ENCODE measurements at places on chromosomes 11 and 22.
A peak's percentile ranks its signal among the peaks of the same experiment; 100 is the strongest.

GRCh38 chr11:59615120-59615636 is 396 bp downstream of the OSBP start:
- DNase-seq = peak; percentile 47

DNA sequence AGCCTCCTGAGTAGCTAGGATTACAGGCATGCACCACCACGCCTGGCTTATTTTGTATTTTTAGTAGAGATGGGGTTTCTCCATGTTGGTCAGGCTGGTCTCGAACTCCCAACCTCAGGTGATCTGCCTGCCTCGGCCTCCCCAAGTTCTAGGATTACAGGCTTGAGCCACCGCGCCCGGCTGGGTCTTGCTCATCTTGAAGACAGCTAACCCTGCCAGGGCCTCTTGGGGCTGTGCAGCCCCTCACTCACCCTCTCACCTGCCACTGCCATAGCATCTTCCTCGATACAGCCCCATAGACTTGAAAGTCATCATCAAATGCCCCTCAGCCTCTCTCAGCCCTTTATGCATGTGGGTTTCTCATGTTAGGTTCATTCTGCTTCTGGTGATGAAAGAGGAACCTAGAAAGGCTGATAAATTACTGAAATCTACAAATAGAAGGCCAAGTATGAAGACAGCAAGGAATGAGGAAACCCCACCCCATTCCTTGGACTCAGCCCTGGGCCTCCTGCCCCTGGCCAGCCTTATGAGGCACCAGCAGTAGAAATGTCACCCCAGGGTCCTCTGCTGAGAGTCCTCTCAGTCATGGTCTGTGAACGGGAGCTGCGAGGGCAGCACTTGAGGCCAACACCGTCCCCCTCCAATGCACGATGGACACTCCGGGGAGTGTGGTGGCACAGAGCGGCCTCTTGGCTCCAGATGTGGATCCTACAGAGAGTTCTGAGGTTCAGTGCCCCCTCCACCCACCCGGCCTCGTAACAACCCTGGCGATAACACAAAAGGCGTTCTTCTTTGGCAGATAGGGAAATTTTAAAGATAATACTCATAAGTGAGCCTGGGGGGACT is 24.8 kb downstream of the SCGB1A1 start:
- no peak for DNase-seq

DNA sequence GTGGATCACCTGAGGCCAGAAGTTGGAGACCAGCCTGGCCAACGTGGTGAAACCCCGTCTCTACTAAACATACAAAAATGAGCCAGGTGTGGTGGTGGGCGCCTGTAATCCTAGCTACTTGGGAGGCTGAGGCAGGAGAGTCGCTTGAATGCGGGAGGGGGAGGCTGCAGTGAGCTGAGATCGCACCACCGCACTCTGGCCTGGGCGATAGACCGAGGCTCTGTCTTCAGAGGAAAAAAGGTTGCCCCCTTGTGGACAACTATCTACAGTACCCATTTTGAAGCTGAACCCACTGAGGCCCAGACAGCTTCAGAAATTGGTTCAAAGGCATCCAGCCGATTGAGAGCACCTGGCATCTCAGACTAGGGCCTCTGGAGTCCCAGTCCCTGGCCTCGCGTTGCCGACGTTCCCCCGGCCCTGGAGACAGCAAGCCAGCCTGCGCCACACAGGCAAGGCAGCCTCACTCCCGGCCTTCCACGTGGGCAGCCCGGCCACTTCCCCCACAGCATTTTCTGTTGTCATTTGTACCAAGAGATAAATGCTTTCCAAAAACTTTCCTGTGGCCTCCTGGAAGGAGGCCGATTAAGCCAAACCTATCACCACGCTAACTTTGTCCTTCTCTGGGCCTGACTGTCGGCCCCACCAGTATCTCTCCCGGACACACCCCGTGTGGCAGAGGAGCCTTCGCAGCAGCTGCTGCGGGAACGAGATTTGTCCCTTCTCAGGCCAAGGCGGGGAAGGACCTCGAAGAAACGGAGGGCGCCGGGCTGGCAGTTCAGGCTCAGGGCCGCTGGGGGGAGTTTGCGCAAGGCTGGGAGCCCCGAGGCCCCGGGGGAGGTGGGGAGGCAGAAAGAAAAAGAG is 82.8 kb downstream of the FLI1 start:
- no peak for DNase-seq

- DNase-seq = no peak
Measured at GRCh38 chr11:127118811-127119210, 118.2 kb upstream of the KIRREL3 start.

DNA sequence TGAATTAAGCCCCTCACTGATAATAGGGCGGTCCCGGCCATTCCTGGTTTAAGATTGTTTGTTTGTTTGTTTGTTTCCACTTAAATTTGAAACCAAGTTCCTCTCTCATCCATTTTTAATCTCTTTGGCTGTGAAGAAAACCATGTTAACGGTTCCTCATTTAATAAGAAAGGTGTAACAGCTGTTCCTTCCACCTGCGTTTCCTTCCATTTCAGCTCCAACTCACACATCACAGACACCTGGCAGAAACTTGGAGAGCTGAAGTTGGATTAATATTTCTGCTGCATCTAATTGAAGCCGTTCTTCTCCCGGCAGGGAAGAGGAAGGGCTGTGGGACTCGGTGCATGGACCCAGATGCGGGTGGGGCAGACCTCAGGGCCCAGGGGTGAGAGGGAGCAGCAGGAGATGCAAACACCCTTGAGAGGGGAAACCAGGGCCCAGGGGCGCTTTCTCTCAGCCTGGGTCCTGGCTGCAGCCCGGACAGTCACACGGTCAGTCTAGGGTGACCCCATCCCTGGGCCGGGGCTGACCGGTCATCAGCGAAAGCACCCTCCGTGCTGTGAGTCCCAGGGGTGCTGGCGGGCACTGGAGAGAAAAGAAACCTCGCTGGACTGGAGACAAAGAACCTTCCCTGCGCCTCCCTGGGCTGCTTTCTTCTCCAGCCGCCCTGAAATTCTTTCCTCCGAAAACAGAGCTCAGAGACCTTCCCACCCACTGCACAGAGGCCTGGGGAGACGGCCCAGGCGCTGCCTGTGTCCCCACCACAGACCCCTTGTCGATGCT is 242.0 kb downstream of the BRD1 start:
- DNase-seq = no peak

DNA sequence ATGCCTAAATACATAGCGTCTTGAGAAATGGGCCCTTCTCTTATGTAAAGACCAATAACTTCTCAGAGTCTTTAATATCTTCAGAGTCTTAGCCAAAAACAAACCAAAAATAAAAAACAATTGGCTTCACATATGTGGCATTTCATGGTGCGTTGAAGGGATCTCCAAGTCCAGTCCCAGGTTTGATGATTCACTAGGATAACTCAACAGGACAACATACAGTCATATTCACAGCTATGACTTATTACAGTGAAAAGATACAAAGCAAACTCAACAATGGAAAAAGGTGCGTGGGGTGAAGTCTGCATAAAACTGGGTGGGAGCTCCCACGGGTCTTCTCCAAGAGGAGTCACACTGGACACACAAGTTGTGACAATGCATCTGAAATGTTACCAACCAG is 12.6 kb downstream of the SYTL2 start:
- DNase-seq = no peak

DNA sequence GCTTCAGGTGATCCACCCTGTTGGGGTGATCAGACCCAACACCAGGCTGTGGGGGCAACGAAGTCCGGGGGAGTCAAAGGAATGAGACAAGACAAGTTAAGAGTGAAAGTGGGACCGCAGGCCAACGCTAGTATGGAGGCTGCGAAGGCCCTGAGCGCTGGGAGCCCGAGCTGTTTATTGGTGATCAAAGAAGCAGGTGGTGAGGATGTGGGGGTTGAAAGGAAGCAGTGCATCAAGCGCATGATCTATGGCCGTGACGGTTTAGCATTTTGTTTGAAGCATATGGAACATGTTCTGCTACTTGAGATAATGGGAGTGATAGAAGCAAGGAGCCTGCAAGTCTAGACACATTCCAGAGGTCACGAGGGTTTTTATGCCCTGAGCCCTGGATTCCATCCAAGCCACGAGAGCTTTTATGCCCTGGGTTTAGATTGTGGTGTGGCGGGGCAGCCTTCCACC is 49.5 kb downstream of the MCHR1 start:
- DNase-seq = no peak

DNA sequence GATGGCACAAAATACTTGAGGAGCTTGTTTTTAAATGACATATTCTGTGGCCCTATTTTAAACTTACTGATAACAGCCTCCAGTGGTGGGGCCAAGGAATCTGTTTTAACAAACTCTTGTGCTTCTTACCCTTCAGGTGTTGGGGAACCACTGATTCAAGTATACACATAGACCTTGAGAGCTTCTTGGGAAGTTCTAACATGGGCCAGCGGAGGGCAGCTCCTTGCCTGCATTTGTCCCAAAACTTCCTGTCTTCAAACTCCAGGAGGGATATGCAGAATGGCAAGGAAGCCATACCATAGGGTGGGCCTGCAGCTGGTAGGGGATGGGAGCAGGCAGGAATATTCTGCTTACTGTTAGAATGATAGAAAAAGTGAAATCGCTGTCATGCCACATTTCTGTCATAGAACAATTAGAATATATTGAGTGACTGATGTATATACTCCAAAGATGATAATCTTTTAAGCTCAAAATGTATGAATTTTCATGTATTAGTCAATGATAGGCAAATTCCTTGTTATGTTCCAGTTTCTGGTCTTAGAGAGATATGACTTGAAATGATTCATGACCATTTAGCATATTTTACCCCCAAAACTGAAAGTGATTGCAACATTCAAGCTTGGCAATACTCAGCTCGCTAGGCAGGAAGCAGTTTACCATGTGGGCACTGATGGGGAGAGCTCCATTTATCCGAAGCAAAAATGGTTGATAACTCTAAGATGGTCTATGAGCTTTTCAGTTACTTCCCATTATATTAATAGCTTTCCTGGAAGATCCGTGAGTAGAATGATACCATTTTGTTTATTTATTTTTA is 9.2 kb downstream of the EXT2 start:
- no peak for DNase-seq

DNA sequence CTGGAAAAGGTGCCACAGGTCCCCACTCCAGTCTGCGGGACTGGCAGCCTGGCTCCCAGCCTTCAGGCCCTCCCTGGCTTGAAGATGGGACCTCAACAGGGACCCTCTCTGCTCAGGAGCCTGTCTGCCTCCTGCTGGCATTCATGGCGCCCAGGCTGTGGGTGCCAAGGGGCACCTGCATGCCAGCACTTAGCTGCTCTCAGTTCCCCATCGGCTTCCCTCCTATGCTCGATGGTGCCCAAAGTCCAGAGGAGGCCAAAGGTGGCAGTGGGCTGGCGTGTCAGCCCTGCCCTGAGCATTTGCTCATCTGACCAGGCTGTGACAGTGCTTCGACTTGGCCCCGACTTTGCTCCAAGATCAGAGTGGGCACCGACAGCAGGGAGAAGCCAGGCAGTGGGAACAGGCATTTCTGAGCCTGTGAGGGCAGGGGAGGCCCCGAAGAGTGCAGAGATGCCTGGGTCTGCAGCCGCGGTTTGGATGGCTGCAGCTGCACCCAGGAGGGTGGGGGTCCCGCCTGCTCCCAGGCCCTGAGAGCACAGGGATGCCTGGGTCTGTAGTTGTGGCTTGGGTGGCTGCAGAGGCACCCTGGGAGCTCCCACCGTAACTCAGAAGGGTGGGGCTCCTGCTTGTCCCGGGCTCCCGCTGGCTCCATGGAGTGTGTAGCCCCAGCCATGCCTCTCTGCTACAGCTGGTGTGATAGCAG is 463.6 kb downstream of the TBC1D22A start:
- no peak for DNase-seq

- DNase-seq = no peak
Measured at GRCh38 chr11:120667281-120667680, 155.7 kb downstream of the GRIK4 start.

- DNase-seq = no peak
Measured at GRCh38 chr22:44360668-44361381, 48.1 kb upstream of the SHISAL1 start.

DNA sequence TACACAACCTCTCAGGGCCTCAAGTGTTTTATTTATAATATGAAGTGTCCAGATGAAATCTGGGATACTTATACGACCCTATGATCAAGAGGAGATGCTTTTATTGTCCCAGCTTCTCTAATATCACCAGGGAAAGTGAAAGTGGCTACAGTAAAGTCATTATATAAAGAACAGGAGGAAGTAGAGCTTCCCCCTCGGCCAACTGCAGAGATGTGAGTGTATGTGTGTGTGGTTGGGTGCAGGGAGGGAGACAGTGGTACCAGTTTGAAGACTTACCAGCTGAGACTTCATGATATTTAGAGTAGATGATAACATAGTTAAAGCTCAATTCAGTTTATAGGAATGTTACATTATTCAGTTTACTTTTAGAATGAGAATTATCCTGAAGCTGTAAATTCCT is 373.6 kb upstream of the DDI1 start:
- DNase-seq = no peak

GRCh38 chr11:8757047-8757446 is 74.5 kb downstream of the RPL27A start:
- no peak for DNase-seq

GRCh38 chr22:45316796-45317526 is 7.2 kb downstream of the FAM118A start:
- no peak for DNase-seq

- no peak for DNase-seq
Measured at GRCh38 chr22:42222140-42222539, 48.3 kb downstream of the TCF20 start.

DNA sequence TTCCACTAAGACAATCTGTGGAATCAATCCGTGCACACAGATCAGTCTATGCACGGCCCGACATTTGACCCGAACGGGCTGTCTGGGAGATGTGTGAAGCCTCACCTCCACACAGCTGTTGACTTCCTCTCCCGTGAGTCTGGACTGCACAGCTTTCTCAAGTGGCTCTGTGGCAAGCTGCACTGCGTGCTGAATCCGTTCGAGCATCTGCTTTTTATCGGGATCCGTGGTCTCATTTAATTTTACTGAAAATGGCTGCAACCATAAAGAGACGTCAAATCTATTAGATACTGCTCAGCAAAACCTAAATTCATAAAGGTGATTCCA is 19.3 kb downstream of the CARS1 start:
- no peak for DNase-seq

GRCh38 chr11:66491315-66491935 is 11.2 kb downstream of the DPP3 start:
- DNase-seq = no peak

- DNase-seq = no peak
Measured at GRCh38 chr22:25672289-25673084, 69.5 kb upstream of the MYO18B start.

DNA sequence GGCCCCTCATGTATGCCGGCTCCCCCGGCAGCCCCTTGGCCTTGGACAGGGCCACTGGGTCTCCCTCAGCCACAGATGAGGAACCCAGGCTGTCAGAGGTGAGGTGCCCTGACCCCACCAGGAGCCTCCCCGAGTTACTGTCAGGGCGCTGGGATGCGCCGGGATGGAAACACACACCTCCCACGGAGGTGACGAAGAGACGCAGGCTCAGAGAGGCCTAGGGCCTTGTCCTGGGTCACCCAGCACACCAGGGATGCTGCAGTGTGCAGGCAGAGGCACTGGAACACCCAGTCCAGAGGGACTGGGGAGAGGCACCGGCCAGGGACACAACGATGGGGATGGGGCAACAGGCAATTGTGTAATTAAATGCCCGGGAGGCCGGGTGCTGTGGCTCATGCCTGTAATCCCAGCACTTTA is 81.2 kb upstream of the PRR5 start:
- no peak for DNase-seq
